ENCODE measurements at places on chromosomes 5 and 9. TPM values are rescaled to one million over a fixed set of nuclear protein-coding genes. Genes with fewer than 3 reads are reported as not detected.
A peak's percentile ranks its signal among the peaks of the same experiment; 100 is the strongest.

- no peak for ATAC-seq
These were observed 33.5 kb upstream of the EGFL7 start for GRCh38 chr9:136629001-136629878.

SPINK9 gene
- total RNA-seq, result not detected

DNA sequence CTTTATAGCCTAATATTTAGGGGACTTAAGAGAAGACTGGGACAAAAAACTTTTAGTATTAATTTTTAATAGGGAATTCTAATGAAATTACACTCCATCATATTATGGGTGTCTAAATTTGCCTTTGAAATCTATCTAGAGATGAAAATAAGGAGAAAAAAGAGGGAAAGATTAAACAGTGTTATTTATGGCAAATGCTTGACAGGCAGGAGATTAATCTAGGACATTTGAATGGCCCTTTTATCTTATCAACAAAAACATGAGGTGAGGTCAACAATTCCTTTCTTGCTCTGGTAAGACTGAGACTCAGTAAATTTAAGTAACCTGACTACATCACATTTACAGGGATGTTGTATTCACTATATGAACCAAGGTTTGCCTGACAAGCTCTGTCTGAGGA, 852.8 kb upstream of the CTNND2 start:
- ATAC-seq, result no peak

DNA sequence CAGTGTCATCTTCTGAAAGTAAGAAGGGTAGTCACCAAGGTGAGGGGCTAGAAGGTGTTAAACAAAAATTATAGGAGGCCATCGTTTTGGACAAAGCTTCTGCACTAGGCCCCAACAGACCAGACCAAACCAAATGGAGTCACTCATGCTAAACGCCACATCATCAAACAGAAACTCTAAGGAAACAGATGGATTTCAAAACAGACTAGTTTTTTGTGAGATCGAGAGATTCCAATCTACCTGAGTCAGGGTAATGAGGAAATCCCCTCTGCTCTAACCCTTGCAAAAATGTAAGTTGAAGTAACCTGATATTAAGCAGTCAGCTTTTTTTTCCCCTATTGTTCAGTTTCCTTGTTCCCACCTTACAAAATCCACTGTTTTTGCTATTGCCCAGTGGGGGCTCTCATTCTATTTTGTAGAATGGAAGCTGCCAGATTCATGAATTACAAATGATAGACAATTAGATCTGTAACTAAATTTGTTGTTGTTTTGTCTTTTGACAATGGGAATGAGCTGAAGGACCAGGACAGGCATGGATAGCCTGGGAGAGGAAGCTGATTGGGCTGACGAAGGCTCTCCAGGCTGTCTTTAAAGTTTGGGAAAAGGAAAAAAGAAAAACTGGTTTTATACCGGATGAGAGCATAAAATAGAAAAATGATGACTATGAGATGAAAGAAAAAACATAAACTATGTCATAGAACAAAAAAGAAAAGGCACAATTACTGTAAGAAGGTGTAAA, 94.7 kb upstream of the ADAMTSL1 start:
- no peak for ATAC-seq

NR6A1 gene
- 4.4 TPM for total RNA-seq

- no peak for ATAC-seq
These were observed 70.2 kb downstream of the FBXL17 start for GRCh38 chr5:108311682-108312081.

- ATAC-seq, result no peak
These were observed 303.1 kb downstream of the MLLT3 start for GRCh38 chr9:20319241-20319640.

GRCh38 chr9:94277885-94278536, 18.9 kb downstream of the ZNF169 start:
- no peak for ATAC-seq

ARHGEF28 gene
- 23.4 TPM for total RNA-seq

GRCh38 chr9:13142776-13143175, 136.7 kb downstream of the MPDZ start:
- ATAC-seq, result no peak

DNA sequence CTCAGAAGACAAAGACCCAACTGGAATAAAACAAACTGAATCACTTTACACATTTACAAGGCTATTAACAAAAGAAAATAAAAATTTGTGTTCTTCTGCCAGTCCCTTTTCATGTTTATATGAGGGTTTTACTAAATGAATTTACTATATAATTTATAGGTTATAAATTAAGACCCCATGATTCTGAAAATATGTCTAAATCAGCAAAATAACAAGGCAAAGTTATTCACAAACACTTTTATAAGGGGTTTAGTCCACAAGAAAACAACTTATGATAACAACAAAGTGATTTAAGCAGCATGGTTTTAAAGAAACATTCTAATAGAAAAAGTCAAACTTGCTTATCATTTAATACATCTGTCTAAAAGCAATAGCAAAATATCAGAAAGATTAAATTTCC, 4.9 kb downstream of the MIER3 start:
- ATAC-seq, result no peak

NDUFS4 gene
- 119 TPM for total RNA-seq

- no peak for ATAC-seq
These were observed 18.9 kb downstream of the CLPTM1L start for GRCh38 chr5:1325870-1326531.

RORB gene
- total RNA-seq, result 10.0 TPM

DNA sequence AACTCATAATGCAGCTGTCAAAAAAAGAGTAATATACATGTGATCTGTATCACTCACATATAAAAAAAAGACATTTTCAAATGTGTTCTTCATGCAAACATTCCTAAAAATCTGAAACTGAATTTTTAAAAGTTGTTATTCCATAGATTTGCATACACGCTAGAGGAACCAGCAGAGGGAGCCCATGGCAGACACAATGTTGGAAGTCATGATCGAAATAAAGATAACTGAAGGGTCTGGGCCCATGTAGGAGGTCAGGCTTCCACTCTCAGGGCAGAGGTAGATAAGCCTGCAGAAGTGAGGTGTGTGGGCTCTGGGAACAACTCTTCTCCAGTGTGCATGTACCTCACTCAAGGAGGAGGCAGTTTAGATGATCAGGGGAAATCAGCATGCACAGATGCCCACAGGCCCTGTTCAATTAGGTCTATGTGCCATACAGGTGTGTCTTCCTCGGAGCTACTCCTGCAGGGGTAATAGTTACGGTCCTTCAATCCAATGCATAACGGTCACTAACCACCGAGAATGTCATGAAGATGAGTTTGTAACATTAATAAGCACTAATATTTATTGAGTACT, 208.6 kb downstream of the EPB41L4A start:
- peak; percentile 31 for ATAC-seq

GRCh38 chr5:59351076-59351794, 542.3 kb downstream of the PDE4D start:
- peak; percentile 83 for ATAC-seq

DNA sequence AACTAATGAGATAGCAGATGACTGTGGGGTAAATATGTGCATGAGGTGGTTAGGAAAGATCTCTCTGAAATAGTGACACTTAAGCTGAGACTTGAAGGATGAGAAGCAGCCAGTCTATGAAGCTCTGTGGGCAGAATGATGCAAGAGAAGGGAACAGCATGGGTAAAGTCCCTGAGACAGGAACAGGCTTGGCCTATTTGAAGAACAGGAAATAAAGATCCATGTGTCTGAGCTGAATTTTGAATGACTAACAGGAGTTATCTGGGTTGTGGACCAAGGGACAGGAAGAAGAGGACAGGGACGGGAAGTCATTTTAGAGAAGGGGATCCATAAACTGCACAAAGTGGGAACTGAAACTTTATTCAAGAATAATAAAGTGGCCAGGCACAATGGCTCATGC, 25.6 kb upstream of the HMGCS1 start:
- ATAC-seq, result no peak

- ATAC-seq, result no peak
These were observed 121.4 kb upstream of the MVB12B start for GRCh38 chr9:126205265-126205664.

- no peak for ATAC-seq
These were observed 76.6 kb downstream of the MAPKAP1 start for GRCh38 chr9:125630436-125630835.

- peak; percentile 49 for ATAC-seq
These were observed 105.1 kb downstream of the MSX2 start for GRCh38 chr5:174829511-174829864.

DNA sequence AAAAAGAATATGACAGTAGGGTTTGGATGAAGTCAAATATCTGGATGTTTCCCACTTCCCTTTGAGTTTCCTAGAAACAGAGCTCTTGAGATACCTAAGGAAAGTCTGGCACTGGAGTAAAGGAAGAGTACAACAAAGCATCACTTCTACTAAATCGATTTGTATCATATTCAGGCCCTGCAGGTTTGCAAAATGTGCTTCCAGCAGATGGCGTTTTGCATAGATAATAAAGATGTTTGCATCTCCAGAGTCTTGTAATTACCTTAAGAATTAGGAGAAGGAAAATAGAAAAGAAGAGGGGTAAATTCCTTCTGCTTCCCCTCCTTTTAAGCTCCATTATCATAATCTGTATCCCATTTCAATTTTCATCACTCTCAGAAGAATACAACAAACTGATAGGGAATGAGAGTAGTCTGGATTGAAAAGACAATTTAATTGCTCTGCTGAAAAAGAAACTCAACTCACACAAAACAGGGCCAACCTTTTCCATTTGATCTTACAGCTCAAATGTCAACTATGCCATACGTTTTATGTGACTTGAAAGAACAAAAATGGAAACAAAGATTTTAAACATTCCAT, 380.4 kb downstream of the PTPRD start:
- ATAC-seq, result no peak

DNA sequence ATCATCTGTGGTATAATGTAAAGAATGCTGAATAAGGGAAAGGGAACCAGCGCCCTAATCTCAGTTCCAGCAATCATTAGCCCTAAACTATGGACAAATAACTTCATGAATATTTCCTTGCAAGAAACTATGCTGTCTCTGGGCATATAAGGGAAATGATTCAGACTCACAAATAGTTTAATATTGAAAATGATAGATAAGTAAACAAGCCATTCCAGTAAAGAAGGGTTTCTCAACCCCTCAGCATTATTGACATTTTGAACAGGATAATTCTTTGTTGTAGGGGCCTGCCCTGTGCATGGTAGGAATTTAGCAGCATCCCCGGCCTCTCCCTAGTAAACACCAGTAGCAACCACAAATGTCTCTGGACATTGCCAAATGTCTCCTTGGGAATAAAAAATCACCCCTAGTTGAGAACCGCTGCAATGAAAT, 23.8 kb downstream of the C5 start:
- ATAC-seq, result no peak

GRCh38 chr9:71797266-71797665, 29.0 kb upstream of the CEMIP2 start:
- ATAC-seq, result no peak

DNA sequence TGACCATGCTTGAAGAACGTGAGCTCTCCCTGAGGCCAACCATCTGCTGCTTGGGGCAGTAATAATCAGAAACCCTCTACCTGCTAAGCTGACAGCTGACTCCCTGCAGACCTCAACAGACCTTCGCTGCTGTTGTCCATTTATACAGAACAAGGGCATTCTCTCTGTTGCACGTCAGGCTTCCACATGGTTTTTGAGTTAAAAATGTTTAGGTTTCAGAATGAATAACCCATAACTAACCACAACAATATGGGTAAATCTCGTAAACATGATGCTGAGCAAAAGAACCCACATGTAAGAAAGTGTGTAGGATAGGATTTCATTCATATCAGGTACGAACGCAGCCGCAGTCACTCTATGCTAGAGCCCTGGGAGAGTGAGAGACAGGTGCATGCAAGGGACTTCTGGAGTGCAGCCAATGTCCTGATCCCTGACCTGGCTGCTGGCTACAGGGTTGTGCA, 348.5 kb downstream of the MED10 start:
- no peak for ATAC-seq

DNA sequence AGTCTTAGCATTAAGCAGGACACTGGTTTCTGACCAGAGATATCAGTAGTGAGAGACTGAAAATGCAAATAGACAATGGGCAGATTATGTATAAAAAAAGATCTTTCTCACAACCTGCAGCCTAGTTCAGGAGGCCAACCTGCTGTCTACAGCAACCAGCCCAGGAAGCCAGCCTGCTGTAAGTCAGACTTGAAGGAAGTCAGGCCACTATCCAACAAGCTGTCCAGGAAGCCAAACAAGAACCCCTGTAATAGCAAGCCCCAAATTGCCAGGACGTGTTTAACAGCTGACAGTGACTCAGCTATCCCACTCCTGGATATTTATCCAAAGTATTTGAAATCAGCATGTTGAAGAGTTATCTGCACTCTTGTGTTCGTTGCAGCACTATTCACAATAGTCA, 121.8 kb upstream of the SPIN1 start:
- ATAC-seq, result no peak

SARDH gene
- 0.62 TPM for total RNA-seq

DNA sequence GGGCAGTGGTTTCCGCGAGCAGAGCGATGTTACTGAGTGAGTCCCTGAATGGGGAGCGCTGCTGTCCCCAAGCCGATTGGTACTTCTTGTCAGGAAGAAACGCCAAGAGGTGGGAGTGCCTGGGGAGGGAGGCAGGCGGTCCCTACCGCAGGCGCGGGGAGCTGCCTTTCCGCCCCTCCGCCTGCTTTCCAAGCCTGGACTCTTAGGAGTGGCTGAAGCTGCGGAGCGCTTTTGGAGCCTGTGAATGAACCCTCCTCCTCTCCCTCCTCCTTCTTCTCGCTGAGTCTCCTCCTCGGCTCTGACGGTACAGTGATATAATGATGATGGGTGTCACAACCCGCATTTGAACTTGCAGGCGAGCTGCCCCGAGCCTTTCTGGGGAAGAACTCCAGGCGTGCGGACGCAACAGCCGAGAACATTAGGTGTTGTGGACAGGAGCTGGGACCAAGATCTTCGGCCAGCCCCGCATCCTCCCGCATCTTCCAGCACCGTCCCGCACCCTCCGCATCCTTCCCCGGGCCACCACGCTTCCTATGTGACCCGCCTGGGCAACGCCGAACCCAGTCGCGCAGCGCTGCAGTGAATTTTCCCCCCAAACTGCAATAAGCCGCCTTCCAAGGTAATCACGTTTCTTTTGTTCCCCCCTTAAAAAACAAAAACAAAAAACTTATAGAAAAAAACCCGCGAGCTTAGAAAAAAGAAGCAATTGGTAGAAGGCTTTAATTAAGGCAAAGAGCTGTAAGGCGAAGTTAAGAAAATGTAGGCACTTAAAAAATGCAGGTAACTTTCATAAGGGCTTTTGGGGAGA, at the start of gene VCAN:
TSS of gene VCAN (plus strand) at position 340 of the 808 bp plus-strand sequence. CDS start 11,775 bp downstream, outside the sequence.
- peak; percentile 47 for ATAC-seq

- ATAC-seq, result peak; percentile 99
These were observed at the start of gene RAD50 for GRCh38 chr5:132556763-132557477. Gene RAD50, plus strand, starts transcription at chr5:132556977. Its CDS starts 348 bp downstream, at chr5:132557325.
